ENCODE measurements at places on chromosomes 5 and 9.

- DNase-seq = no peak
Measured at GRCh38 chr9:87346061-87346665, 151.5 kb upstream of the DAPK1 start.

- no peak for DNase-seq
Measured at GRCh38 chr5:133489632-133490031, 122.7 kb downstream of the FSTL4 start.

DNA sequence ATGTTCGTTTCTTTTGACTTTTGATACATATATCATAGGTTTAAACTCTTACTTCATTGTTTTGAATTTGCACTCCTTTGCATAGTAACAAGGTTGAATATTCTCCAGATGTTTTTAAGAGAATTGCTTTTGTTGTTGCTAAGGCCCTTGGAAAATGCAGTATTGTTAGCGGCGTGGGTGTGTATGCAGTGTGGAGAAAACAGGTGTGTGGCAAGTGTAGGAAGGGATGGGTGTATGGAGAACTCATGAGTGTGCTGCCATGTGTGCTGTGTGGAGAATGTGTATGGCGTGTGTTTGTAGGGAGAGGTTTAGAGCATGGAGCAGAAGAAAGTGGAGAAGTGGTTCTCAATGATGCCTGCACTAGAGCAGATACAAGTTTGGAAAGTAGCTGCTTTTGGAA lies 87.3 kb downstream of the WWC1 start:
- no peak for DNase-seq

DNA sequence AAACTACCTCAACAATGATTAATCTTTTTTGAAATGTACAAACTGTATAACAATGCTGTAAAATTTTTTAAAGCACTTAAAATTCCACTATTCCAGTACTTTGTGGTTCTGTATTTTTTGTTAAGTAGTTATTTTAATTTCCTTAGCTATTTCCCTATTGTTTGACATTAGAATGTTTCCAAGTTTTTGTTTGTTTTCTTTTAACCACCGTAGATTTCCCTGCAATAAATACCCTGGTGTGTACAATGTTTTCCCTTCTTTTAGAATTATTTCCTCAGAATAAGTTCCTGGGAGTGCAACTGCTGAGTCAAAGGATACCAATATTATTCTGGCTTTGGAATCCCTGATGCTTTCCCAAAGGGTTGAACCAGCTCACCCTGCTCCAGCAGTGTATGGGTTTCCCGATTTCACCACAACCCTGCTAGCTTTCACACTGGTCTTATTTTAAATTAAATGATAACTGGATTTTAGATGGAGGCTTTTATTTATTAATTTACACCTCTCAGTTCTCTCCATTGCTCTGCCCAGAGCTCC lies 20.6 kb upstream of the ANGPTL2 start:
- DNase-seq = no peak

DNA sequence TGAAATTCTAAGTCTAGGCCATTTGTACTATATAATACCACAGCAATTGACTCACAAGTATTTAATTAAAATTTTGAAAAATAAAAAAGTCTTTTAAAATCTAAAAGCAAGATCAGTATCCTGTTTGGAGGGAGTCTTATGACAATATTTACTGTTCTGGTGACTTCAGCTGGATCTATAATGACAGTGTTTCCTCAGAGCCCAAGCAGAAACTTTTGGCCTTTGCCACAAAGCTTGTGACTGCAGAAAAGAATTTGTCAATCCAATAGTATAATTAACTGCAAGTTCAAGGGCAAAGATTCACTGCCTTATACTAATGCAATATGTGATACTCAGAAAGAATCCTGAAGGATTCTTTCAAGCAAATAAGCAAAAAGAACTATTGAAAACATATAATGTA lies 49.6 kb upstream of the RAPGEF6 start:
- no peak for DNase-seq

DNA sequence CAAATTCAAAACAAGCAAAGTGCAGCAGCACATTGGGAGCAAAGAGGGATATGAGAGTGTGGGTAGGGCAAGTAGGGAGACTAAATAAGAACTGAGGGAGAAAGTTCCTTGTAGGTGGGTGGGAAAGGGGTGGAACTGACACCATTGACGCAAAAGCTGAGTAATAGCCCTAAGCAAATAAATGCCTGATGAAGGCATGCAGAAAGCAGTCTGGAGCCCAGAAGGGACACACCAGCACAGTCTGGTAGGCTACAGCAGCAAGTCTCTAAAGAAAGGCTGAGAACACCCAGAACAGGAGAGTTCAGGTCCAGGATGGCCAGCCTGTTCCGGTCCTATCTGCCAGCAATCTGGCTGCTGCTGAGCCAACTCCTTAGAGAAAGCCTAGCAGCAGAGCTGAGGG lies at the start of gene INSL4:
INSL4 (plus strand) TSS at position 208 of the 400 bp plus-strand sequence; CDS start at position 313, 105 bp downstream.
- no peak for DNase-seq
